ENCODE measurements at places on chromosomes 7 and 10.

DNA sequence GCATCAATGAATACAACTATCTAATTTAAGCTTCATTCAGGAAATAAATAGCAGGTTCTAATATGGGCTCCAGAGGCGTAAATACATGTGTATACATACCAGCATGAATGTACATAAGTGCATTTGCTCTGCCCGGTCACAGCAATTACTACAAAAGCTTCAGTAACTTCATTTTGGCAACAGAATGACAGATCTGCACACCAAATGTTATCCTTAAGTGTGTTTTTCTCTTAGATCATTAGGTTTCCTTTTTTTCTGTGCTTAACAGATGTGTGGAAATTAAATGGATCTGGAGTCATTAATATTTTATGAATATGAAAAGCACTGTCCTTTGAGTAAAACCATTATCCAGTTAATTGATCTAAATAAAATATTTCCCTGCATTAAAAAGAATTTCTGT is 159.0 kb upstream of the MEOX2 start:
- DNase-seq: no peak

DNA sequence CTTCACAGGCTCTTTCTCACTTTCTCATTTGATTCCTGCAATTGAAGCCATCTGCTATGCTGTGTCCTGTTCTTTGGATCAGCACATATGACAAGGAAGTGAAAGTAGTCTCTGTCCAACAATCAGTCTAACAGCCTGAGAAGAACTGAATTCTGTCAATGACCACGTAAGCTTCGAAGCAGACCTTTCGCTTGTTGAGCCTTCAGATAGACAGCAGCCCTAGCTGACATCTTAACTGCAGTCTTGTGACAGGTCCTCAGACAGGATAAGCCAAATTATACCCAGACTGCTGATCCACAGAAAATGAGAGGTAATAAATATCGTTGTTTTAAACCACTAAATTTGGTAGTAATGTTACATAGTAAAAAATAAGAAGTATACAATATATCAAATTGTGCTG is 691.0 kb upstream of the LRRTM3 start:
- DNase-seq: no peak

- DNase-seq: no peak
These were observed 283.0 kb upstream of the KLF6 start for GRCh38 chr10:4067931-4068561.

GRCh38 chr7:67518580-67518979 is 521.9 kb downstream of the TYW1 start:
- DNase-seq: no peak

- DNase-seq: no peak
These were observed 1.7 kb downstream of the DPY19L1 start for GRCh38 chr7:35035511-35035961.

GRCh38 chr7:127961786-127962453 is 69.3 kb downstream of the LRRC4 start:
- no peak for DNase-seq

- DNase-seq: no peak
These were observed 190.7 kb upstream of the CHRM2 start for GRCh38 chr7:136677471-136678365.

DNA sequence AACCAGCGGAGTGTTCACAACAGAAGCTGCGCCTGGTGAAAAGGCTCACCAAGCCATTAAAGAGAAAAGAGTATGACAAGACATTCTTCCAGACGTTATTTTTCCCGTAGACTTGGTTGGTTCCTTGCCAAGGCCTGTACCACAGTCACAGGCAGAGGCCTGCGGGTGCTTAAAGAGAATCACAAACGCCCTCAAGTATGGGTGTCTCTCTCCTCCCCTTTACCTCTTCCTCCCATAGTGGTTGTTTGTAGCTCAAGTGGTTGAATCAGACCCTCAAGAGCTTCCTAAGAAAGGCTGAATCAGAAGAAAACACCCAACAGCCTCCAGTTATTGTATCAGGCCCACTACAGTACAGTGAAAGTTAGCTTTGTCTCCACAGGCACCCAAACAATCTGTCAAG is 169.0 kb downstream of the CREB5 start:
- no peak for DNase-seq

- no peak for DNase-seq
These were observed 111.2 kb downstream of the AOAH start for GRCh38 chr7:36613031-36613614.

- DNase-seq: no peak
These were observed 52.4 kb upstream of the GNAI1 start for GRCh38 chr7:80082213-80082612.

DNA sequence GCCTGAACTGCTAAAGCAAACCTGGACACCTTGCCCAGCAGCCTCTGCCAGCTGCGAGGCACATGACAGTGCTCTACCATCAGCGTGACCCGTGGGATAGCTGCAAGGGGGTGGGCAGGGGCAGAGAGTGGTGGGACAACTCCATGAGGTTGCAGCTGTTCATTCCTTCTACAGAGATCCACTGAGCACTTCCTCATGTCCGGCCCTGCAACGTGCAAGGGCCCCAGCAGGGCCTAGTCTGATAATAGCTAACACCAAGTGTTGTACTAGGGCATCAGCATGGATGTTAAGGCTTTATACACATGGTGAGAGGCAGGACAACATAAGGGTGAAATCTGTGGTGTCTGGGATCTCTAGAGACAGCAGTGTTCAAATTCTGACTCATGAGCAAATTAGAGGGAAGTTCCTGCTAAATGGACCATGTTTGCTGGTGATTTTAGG is 14.3 kb downstream of the NOD1 start:
- no peak for DNase-seq

GRCh38 chr10:35191523-35191922 is 64.9 kb downstream of the CREM start:
- DNase-seq: no peak

DNA sequence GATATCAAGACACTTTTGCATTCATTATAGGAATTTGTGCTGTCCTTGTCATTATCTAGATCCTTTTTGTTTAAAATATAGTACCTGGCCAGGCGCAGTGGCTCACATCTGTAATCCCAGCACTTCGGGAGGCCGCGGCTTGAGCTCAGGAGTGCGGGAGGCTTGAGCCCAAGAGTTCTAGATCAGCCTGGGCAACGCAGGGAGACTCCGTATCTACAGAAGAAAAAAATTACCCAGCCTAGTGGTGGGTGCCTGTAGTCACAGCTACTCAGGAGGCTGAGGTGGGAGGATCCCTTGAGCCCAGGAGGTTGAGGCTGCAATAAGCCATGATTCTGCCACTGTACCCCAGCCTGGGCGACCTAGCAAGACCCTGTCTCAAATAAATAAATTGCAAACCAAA is 621 bp upstream of the MORN4 start:
- no peak for DNase-seq

- no peak for DNase-seq
These were observed 113.5 kb upstream of the NEBL start for GRCh38 chr10:21010615-21011014.

GRCh38 chr7:117777335-117778142 is 95.7 kb downstream of the CTTNBP2 start:
- DNase-seq: no peak
